HS-5 (cell line): ENCODE measurements at places on chromosomes 7 and 10.
A peak's percentile ranks its signal among the peaks of the same experiment; 100 is the strongest.

GRCh38 chr7:137282043-137282442, 61.5 kb downstream of the PTN start:
- DNase-seq: no peak

GRCh38 chr10:111126077-111126476, 49.2 kb downstream of the ADRA2A start:
- DNase-seq: peak; percentile 18

GRCh38 chr7:154864523-154864891, 138.4 kb downstream of the PAXIP1 start:
- DNase-seq: no peak

GRCh38 chr10:81127931-81128330, 590.2 kb downstream of the SH2D4B start:
- no peak for DNase-seq

DNA sequence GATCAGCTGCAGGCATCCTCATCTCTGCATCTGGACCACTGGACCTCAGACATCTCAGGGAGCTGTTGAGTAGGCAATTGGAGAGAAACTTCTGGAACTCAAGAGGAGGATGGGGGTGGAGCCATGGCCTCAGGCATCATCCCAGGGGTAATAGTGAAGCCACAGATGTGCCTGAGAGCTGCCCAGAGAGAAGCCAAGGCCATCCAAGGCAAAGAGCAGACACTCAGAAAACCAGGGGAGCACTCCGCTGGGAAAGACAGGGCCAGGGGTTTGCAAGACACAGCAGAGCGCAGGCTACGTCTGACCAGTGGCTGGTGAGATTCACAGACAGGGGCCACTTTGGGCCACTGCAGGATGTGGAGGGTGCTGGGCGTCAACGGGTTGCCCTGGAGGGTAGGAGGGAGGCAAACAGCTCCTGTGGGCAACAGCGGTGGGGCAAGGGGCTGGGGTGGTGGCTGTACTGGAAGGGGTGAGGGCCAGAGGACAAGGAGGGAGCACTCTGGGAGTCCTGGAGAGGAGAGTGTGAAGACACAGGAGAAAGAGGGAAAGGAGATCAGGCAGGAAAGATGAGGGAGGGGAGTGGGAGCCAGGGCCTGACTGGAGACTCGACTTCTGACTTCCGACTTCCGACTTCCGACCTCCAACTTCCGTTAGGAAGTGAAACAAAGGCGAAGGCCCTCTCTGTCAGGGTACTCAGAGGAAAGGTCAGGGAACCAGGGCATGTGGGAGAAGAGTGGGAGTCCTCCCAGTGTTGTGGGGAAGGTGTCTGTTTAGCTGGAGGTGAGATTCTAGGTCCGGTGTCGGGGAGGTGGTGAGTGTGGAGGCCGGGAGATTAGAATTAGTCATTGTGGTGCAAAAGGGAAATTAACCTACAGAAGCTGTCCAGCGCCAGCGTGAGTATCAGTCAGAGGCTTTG, 69.7 kb upstream of the ANTXRL start:
- DNase-seq: no peak

GRCh38 chr10:73916761-73917470, 6.0 kb downstream of the PLAU start:
- DNase-seq: no peak

- DNase-seq: peak; percentile 48
Measured at GRCh38 chr7:21939136-21939857, 6.4 kb downstream of the CDCA7L start.

GRCh38 chr10:2856598-2856997, 210.8 kb upstream of the PFKP start:
- DNase-seq: no peak

- no peak for DNase-seq
Measured at GRCh38 chr7:105808703-105809590, 67.5 kb downstream of the ATXN7L1 start.

DNA sequence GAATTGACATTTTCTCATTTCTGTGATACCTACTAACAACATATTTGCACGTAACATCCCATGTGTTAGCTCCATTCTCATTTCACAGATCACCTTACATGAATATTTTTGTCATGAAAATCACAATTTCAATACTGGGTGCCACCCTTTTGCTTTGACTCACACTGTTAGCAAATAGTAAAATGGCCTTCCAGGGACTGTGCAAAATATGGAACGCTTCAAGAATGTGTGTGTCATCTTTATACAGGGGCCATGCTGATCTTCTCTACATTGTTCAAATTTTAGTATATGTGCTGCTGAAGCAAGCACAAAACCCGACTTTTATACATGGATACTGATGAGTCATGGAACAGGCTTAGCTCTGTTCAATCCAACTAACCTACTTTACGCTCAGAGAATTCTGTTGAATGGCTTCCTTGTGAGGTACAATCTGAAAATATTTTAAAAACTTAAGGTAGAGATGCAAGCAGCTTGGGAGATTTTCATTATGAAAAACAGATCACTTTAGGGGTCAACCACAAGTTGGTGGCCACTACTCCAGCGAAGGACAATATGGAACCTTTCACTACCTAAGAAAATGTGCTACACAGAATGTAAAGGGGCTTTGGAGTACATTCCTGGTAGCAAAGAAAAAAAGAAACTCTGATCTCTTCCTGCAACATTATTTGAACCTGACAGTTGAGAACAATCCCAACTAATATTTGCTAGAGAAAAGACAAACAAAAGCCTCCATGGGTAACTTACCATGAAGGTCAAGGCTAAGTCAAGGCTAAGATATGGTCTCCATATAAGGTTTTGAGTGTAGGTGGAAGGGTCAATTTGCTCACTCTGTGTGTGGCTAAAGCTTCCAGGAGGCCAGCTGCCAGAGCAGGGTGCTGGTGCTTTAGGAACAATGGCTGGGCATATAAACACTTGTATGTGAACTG, 11.9 kb downstream of the ANKRD26 start:
- peak; percentile 0 for DNase-seq

GRCh38 chr7:75798770-75799169, 14.8 kb downstream of the CCL24 start:
- no peak for DNase-seq

GRCh38 chr10:103712146-103712545, 143.2 kb downstream of the SH3PXD2A start:
- no peak for DNase-seq
